ENCODE measurements at places on chromosomes 3 and 15.
A peak's percentile ranks its signal among the peaks of the same experiment; 100 is the strongest.

GRCh38 chr3:49465270-49466034, 4.6 kb upstream of the DAG1 start:
- no peak for DNase-seq

- DNase-seq = no peak
Measured at GRCh38 chr3:195070336-195070735, 200.6 kb downstream of the XXYLT1 start.

DNA sequence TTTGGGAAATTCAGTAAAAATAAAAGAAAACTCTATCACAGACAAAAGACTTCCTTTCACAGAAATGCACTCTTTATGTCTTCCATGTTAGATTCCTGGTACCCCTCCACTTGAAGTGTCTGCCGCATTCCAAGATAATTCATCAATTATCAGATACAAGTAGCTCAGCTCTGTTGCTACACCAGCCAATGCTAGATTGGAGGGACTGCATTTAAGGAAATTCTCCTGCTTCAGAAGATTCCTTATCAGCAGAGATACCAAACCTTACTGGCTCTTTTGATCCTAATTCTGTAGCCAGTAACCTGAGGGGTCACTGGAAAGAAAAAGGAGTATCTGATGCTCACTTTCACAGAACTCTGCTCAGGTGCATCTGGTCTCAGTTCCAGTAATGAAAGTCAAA, 63.9 kb downstream of the TM4SF4 start:
- DNase-seq = no peak

GRCh38 chr3:43968465-43968864, 273.2 kb upstream of the TOPAZ1 start:
- DNase-seq = no peak

- no peak for DNase-seq
Measured at GRCh38 chr3:47421741-47422649, 41.2 kb downstream of the PTPN23 start.

DNA sequence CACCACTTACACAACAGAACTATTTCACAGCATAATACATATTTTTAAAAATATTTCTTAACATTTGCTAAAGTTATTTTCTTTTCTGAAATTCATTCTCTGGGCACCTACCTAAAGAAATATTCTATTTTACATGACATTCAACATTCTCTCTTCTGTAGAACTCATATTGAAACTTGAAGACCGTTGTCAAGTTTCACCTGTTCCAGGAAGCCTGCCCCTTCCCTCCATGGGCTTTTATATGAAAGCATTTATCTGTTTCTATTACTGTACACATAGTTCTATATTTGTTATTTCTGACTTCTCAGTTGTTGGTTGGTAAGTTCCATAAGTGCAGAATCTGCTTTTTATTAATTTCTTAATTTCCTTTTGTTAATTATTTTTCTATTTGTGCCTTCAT, 204.3 kb upstream of the ALCAM start:
- no peak for DNase-seq

DNA sequence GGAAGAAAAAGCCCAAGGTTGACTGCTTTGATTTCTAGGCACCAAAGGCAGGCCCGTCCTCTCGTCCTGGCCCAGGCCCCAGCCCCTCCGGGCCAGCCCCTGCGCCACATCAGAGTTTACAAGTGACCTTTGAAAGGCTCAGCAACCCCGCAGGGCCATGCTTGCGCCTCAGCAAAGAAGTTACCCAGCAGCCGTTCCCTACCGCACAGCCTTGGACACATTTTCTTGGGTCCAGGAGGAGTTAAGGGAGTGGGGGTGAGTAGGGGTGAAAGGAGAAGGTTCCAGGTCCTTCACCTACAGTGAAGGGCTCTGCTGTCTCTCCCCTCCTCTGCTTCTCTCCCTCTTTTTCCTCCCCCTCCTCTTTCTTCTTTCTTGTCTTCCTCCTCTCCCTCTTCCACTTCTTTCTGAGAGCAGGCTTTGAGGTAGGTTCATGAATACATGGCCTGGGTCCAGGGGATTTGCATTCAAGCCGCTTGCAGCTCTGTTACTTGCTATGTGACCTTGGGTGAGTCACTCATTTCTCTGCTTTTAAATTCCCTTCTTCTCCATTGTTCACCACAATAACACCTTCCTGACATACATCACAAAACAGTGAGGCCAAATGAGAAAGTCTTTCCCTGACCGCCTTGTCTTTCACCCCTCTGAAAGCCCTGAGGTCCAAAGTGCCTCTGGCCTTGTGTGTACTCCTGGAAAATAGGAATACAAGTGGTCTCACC, 223.3 kb upstream of the TPRG1 start:
- DNase-seq = peak; percentile 54

DNA sequence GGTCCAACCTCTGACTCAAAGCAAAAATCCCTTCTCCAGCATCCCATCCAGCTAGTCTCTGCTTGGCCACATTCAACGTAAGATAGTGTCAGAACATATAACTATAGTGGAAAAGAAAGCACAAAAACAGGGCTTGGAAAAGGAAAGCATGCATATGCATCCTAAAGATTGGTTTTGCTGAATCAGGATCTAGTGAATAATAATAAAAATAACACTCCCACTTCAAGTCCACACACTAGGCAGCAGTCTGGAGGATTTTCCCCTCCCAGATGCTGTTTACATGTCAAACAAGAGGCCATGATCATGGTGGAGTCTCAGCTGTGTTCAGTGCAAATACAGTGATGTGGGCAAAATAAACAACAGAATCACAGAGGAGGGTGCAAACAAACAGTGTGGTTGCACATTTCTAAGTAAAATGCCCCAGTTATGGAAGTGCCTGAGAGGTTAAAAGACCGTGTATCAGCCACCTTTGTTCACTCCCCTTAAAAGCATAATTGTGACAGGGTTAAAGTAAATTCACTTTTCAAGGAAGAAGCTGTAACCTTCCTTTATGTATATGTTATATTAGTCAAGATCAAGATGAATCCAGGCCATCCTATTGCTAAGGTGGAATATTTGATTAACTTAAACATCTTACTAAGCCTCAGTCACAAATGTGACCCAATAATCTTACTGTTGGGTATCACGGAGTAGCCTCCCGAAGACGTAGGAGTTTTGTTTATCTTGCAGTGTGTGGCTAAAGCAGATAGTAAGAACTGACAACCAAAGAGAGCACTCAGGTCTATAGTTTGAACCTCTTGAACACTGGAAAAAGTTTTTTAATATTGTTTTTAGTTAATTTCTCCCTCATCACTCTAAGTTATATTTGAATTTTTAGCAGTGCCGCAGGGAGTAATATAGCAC, 424.5 kb downstream of the SOX2 start:
- no peak for DNase-seq

DNA sequence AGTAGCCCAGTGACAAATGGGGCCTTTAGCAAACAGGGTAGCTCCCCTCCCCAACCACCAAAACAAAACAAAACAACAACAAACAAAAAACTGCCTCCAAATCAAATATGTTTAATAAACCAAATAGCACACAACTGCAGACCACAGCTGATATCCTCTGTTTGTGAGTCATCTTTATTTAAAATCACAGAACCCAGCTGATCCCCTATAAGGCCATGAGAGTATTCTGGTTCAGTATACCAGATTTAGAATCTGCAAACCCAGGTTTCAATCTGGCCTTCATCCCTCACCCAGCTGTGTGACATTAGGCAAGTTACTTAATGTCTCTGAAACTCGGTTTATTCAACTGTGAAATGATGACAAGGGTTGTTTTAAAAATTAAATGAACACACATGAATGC, 124.5 kb downstream of the SUCLG2 start:
- no peak for DNase-seq

DNA sequence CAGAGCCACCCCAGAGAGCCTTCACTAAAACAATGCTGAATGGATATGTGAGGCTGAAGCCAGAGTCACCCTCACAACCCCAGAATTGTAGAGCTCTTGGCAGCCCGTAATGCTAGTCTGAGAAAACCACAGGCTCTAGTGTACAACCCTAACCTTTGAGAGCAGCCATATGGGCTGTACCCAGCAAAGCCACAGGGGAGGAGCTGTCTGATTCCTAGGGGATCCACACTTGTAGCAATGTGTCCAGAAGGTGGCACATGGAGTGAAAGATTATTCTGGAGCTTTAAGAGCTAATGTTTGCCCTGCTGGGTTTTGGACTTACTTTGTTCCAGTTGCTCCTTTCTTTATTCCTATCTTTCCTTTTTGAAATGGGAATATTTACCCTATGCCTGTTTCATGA, 626.8 kb downstream of the GRM7 start:
- DNase-seq = no peak

DNA sequence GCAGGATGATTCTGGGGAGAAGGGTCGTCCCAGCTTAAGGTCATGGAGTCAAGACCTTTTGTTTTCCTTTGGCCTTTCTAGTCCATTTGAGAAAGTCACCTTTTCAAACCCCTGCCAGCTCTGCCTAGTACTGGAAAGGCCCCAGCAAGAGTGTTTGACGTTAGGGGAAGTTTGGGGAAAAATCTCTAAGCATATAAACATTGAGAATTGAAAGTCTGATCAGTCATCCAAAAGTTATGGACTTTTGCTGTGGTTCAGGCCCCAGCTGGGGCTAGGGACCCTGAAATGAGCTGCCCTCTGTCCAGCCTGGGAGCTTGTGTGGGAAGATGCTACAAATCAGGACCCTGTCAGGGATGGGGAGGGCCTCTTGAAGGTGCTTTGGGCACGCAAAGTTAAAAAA, 21.6 kb downstream of the SLC6A6 start:
- no peak for DNase-seq

DNA sequence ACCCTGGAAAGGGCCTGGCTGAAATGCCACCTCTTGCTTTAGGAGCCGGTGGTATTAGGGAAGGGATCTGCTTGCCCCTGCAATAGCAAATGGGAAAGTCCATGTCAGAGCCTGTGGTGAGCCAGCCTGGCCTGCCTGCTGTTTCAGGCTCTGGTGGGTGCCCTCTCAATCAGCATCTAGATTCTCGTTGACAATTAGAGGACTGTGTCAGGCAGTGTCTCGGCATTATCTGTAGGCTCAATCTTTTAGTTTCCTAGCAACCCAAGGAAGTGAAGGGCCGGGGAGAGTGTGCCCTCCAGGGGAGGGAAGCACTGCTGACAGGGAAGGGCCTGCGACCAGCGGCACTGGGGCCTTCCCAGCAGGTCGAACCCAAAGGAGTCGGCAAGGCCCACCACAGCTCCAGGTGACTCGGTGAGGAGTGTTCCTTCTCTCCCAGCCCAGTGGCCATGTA, 42.1 kb downstream of the TLE3 start:
- DNase-seq = no peak

GRCh38 chr3:188076176-188076575, 77.8 kb upstream of the LPP start:
- DNase-seq = no peak

- DNase-seq = no peak
Measured at GRCh38 chr3:54877730-54878129, 50.1 kb downstream of the LRTM1 start.

DNA sequence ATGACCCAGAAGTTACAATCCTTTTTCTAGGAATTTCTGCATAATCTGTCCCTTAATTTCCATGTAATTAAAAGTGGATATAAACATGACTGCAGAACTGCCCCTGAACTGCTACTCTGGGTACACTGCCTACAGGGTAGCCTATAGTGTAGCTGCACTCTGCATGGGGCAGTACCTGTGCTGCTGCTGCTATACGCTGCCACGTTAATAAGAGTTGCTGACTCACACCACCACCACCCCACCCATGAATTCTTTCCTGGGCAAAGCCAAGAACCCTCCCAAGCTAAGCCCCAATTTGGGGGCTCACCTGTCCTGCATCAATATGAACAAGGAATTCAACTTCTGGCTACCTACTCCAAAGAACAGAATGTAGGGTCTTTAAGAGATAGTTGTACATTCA, 13.9 kb downstream of the HDGFL3 start:
- no peak for DNase-seq

DNA sequence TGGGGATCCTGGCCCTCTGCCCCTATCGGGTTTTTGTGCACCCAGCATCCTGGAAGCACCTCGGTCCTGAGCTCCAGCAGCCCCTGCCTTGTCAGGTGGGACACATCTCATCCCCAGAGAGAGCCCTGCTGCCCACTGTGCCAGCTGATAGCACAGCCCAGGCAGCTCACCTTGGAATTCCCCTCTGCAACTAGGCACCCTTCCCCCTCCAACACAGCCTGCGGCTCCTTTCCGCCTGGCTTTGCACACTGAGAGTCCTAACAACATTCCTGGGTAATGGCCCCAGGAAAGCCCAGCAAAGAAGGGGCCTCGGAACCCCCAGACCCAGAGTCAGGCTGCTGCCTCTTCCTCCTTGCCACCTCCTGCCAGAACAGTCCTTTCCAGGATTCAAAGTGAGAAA, 5.9 kb downstream of the HCN4 start:
- DNase-seq = no peak

- DNase-seq = no peak
Measured at GRCh38 chr3:42035816-42036482, 55.2 kb upstream of the TRAK1 start.

GRCh38 chr3:134619884-134620445, 30.9 kb downstream of the KY start:
- DNase-seq = no peak

GRCh38 chr15:68625853-68626252, 47.1 kb downstream of the CORO2B start:
- no peak for DNase-seq

DNA sequence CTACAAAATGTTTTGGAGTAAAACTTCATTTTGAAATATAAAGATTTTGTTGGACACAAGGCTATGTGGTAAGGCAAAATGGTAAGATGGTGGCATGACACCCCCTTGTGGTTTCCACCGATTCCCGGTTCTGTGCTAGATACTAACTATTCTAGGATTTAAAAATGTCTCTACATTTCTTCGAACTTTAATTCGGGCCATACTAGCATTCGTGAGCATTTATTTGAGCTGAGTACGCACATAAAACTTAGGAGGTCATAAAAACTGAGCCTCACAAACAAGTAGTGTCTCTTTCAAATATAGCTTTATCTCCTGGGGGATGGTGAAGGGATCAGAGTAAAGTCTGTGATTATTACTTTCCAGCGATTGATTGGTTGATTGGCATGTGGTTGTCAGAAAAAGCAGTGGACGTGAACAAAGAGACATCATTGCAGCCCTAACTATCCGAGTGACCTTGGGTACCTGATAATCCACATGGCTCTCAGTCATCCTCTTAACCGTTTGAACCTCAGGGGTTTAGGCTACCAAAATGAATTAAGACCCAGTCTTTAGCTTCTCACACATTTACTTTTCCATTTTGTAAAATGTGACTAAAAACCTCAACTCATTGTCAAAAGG, 1.1 kb upstream of the ZNF639 start:
- DNase-seq = peak; percentile 43

GRCh38 chr3:120080836-120081235, 13.4 kb downstream of the GSK3B start:
- DNase-seq = no peak

DNA sequence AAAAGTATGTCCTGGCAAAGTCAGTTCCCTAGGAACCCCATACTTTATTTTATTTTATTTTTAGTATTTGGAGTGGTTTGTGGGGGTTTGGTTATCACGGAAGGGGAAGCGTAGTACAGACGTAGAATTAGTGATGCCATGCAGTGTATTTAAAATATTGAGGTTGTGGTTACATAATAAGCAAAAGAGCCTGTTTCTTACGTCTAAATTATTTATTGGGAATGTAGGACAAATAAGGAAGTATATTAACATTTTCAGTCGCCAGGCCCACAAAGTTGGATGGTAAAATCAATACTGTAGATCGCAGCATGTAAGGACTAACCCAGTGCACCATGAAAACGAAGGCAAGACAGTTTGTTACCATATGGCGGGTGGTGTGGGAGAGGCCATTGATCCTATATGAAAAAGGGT, 558 bp downstream of the DTWD1 start:
- no peak for DNase-seq

- DNase-seq = no peak
Measured at GRCh38 chr3:118772547-118773011, 262.1 kb downstream of the IGSF11 start.
